Peyer's patch (tissue), 4 donors: ENCODE measurements at places on chromosomes 1 and 21.

DNA sequence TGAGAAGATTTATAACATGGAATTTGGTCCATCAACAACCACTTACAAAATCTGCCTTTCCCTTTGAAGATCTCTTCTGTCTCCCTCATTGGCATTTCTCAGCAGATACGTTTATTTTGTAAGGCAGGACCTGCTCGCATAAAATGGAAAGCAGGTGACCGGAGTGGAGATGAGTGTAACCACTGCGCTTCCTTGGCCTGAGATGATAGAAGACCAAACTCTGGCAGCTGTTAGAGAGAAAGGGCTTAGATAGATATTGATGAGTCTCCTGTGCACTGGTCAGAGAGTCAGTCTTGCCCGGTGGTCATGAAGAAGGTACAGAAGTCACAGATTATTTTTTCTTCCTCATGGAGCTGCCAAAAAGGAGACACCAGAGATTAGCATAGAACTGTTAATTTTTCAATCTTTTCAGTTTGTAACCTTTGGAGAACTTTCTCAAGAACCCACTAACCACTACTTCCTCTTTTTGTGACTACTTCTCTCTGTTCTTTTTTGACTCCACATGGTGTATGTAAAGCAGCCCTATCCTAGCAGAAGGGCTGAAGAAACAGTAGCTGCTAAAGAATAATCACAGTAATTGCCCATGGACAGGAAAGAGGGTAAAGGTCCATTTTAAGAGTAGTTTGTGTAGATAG, 47.6 kb downstream of the FCRL3 start:
- peak; percentile 44 for DNase-seq

DNA sequence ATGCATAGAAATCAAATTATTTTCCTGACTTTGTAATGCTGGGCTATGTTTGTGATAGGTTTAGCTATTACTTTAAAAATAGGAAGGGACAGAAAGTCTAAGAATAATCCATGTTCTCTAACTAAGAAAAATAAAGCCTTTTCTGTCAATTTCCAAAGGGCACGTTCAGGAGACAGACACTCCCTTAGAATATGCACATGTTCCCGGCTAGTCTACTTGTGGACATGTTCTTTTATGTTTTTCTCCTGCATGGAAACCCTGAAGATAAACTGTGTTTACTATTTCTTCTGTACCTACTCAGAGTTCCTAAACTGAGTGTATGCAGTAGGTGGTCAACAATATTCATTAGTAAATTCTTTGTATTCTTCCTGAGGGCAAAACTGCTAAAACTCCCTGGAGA, 12.5 kb downstream of the PSMB4 start:
- DNase-seq: no peak

DNA sequence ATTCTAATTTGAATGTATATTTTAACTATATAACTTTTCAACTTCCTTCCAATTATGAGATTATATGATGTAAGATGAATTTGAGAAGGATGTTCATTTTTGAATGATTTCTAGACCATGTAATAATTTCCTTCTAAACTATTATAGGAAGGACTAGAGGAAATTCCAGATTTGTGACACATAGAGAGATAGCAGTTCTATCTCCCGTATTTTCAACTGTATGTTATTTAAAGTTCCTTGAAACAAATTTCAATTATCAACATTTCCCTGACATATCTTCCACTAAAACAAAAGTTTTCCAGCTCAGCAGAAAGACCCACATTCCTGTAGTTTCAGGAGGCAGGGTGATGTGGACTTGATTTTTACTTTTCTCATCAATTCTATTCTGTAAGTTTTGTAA, 396.7 kb upstream of the C1orf87 start:
- no peak for DNase-seq

- no peak for DNase-seq
These were observed 48.9 kb downstream of the CHML start for GRCh38 chr1:241591317-241591716.

GRCh38 chr1:118275472-118276115, 90.6 kb upstream of the SPAG17 start:
- DNase-seq: no peak

DNA sequence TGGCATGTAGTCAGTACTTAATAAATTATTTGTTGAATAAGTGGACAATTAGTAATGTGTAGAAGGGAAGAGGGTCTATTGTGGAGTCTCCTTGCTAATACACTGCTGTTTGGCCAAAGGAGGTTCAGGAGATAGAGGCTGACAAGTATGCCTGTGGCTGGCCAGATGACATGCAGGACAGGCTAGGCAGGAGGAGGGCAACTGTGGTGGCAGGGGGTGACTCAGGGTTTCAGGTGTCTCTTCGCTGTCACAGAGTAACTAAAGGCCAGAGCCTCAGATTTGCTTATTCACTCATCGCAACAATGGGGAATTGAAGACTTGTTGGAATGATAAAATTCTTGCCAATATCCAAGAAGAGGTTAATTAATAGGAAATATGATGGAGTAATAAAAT, 33.1 kb downstream of the THRAP3 start:
- DNase-seq: no peak

GRCh38 chr1:166489356-166489669, 322.5 kb upstream of the FAM78B start:
- no peak for DNase-seq

DNA sequence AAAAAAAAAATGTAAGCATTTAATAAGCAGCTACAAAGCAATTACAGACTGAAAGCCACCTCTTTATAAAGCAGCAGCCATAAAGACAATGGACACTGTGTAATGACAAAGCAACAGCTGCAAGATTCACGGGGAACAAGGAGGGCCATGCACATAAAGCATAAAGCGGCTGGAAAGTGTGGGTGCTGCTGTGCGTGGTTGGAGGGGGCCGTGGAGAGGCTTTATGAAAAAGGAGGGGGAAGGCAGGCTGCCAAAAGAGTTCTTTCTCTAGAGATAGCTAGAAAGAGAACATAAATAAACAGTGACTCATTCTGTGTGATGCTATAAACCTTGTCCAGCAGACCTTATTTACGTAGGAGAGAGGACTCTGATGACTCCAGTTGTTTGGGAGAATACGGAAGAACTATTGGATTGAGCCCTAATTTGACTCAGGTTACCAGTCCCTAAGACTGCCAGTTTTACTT, 49.3 kb downstream of the ADAMTS1 start:
- no peak for DNase-seq

DNA sequence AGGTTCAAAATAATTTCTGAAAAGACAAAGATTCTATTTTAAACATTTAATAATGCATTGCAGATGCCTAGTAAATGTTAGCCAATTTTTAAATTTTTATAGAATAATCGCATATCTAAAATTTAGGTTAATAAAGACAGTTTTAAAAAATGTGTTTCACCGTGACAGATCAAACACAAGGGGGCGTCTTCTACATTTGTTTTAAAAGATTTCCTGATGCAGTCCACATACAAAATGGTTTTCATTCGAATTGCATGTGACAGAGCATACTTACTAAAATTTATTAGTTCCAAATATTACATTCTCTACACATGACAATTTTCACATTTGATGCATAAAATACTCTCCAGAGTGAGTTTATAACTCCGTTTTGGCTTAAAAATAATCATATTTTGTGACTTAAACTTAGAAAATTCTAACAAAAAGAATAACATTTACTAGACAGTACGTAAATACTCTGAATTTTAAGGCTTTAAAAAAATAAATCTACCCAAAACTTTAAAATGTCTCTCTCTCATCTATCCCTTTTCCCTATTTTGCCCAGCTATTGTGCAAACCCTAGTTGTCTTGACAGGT, 75.5 kb downstream of the ADAMTS1 start:
- no peak for DNase-seq
